ENCODE measurements at places on chromosomes 6 and 20.

GRCh38 chr6:51855310-51856082 lies 231.9 kb downstream of the PKHD1 start:
- peak; percentile 53 for DNase-seq

DNA sequence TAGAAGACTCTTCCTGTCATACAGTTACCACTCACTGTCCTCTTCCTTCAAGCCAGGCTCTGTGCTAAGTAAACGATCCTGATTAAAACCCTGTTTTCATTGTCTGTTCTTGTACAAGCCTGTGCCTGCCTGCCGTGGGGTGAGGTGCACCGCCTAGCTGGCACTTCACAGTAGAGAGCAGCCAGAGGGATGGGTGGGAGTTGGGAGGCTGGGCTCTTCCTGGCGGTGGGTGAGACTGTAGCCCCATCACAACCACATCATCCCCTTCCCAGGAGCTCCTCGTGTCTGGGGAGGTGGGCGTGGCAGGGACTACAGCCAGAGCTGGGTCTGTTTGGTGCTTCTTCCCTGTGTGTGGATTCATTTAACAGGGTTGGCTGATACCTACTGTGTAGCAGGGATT lies 382.0 kb downstream of the TAF4 start:
- DNase-seq = no peak

GRCh38 chr6:148445620-148446019 lies 103.0 kb downstream of the SASH1 start:
- DNase-seq = no peak

GRCh38 chr6:46104209-46104608 lies 25.6 kb upstream of the ENPP4 start:
- no peak for DNase-seq

GRCh38 chr6:129996387-129996786 lies 22.0 kb upstream of the L3MBTL3 start:
- no peak for DNase-seq

- DNase-seq = no peak
These were observed 4.4 kb downstream of the SMIM13 start for GRCh38 chr6:11098004-11098403.

GRCh38 chr6:159829526-159829925 lies 29.4 kb downstream of the PNLDC1 start:
- no peak for DNase-seq

DNA sequence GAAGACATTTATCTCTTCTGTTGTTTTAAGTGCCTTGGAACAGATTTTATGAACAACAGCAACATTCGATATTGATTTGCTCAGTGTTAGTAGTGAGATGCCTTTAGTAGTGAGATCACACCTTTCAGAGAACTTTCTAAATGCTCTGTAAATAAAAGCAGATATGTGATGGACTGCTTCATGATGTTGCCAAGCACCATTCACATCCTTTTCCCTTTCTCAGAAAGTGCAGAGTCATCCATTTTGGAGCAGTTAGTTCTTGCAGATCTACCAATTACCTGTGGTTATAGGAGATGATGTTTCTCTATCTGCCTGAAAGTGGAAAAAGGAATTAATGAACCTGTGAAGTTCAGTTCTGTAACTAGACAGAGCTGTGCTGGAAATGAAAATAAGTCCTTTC lies 27.0 kb downstream of the CBFA2T2 start:
- no peak for DNase-seq

DNA sequence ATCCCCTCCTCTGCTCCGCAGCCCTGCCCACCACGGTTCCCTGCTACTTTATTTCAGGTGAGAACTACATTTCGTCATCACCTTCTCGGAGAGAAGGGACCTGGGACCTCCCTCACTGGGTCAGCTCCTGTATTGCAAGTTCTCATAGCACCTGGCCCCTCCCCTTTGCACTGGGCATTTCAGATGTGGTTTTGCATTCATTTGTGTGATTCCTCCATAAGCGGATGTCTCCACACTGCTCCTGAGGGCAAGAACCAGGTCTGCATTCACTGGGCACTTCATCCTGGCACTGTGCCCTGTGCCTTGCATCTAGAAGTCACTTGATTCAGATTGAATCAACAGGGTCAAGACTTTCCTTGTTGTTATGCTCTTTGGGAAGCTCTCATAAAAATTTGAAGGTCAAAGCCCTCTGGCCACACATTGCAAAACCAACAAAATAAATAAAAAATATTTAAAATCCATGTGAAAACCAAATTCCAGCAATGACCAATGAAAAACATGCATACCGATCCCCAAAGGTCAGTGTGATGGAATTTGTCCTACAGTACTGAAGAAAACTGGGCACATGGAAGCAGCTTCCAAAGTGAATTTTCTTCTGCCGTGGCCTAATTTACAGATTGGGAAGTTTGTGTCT lies 89.1 kb upstream of the F13A1 start:
- no peak for DNase-seq

All from erythroblast (primary cell).